Stimulated activated CD4-positive, alpha-beta T cell treated with anti-CD3 and anti-CD28 coated beads, TNF-alpha, amount 100 ng/mL, for 48 hours (primary cell): ENCODE measurements at places on chromosomes 3 and 15.

DNA sequence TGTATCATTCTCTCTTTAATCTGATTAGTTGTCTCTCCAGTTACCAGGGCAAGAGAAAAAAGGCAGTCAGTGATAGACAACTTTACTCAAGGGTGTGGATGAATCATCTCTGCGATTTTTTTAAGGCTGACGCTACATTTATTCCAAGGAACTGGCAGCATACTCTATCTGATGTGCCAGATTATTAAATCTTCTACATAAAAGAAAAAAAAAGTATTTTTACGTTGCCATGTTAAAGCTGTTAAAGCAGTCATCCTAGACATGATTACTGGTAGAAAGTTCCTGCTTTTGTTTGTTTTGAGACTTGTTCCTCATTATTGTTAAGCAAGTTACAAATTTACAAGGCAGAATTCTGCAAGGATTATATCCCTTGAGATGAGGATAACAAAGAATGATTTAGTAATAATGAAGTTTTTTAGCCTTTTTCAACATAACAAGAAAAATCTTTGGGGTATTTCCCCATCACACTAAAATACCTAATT, 121.7 kb downstream of the CBLB start:
- no peak for DNase-seq

- DNase-seq, result no peak
Observed at GRCh38 chr3:26712211-26713026, 89.8 kb downstream of the LRRC3B start.

DNA sequence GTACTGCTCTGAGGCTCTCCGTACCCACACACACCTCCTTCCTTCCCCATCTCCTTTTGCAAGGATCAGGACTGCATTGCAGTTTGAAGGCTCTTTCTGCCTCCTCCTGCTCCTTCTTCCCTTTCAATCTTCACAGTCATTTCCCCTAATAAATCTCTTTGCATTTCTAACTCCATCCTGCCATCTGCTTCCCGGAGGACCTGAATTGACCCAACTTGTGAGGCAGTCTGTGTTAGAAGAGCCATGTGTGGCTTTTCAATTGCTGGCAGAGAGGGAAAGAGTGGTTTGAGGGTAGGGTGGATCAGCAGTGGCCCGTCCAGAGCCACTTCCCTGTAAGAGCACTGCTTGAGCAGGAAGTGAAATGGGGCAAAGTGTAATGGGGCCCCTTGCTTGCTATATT, 35.8 kb downstream of the ANAPC13 start:
- no peak for DNase-seq

DNA sequence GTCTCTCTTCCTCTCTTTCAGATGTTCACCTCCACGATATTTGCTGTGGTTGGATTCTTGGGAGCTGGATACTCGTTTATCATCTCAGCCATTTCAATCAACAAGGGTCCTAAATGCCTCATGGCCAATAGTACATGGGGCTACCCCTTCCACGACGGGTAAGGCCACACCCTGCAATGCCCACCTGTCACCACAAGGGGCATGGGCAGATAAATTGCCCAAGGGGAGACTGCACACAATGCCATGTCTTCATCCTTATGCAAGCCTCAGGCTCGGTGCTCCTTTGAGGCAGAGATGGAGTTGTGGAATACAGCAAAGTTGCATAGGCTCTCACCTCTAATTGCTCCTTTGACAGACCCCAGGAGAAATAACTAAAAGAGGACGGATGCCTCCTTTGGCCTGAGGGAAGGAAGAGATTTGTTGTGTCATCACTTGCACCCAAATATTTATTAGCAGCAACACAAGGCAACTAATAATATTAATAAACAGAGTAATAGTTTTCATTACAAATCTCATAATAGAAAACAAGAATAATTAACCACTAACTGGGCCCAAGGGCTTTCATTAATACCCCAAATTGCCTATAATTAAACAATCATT, 13.2 kb downstream of the TM4SF4 start:
- peak; percentile 43 for DNase-seq

- DNase-seq, result no peak
Observed at GRCh38 chr15:90099868-90100831, 2.1 kb downstream of the IDH2 start.

- no peak for DNase-seq
Observed at GRCh38 chr15:84949043-84949442, 32.6 kb upstream of the PDE8A start.

DNA sequence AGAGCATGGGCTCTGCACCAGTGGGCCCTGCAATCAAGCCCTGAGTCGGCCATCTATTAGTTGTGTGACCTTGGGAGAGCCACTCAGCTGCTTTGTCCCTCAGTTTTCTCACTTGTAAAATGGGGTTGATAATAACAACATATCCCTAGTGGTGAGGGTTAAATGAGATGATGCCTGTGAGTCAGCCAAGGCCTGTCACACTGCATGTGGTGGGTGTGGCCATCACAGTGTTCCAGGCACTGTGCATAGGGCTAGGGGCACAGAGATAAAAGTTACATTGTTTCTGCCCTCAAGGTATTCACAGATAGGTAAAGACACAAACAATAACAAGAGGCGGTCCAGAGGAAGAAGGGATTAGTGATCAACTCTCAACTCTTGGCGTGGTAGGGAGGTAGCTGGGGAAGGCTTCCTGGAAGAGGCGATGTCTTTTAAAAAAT, 19.5 kb downstream of the SMAD6 start:
- no peak for DNase-seq

DNA sequence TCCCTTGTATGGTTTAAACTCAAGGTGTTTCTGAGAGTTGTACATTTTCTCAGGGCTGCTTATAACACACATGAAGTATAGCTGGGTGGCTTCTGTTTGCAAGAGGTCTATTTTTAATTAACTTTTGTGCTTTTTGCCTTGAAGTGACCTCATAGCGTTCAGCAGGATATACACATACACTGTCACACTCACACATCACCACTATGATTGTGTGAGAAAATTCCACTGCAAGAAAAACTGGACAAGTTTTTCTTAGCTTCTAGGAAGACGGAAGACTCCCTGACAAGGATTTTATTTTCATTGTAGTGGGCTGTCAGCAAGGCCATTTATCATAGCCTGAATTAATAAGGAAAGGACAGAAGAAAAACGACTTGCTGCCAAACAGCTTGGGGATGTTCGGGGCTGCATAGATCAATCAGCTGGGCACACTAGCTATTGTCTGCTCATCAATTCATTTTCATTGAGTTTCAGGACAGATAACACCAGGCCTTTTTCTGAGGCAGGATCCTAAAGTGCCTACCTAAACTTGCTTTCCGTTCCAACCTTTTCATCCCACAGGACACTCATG, 192.8 kb upstream of the CRBN start:
- no peak for DNase-seq

DNA sequence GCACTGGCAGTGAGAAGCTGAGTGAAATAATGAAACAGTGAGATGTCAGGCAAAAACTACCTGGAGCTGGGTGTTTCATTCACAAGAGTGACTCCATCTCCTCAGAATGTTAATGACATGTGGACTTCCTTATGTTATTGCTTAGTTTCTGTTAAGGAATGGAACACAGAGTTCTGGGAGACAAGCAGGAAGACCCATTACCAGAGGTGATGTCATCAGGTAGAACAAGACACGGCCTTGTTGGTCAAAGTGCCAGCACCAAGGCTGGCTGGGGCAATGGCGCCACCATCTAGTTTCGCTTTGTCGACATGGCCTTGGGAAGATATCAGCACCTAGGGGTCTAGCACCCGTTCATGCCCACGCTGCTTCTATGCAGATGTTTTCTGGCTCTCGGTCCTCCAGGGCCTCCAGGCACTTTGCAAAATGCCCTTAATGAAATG, 252.2 kb downstream of the FAM43A start:
- DNase-seq, result no peak

GRCh38 chr15:101452572-101452971, 36.9 kb downstream of the PCSK6 start:
- no peak for DNase-seq

GRCh38 chr3:195844671-195845218, 33.0 kb upstream of the MUC4 start:
- DNase-seq, result no peak

GRCh38 chr3:93961026-93961425, 12.7 kb downstream of the PROS1 start:
- no peak for DNase-seq

GRCh38 chr3:196514913-196515621, at the start of gene SMCO1:
Gene SMCO1, minus strand, starts transcription at chr3:196515346. Its CDS starts 137 bp downstream, at chr3:196515209.
- DNase-seq, result no peak

- DNase-seq, result no peak
Observed at GRCh38 chr3:10600296-10600714, 94.9 kb upstream of the ATP2B2 start.

- no peak for DNase-seq
Observed at GRCh38 chr3:28971156-28971555, 309.7 kb upstream of the RBMS3 start.

GRCh38 chr3:141384575-141384974, 16.3 kb downstream of the ZBTB38 start:
- no peak for DNase-seq

- DNase-seq, result no peak
Observed at GRCh38 chr15:98057453-98057852, 97.0 kb downstream of the ARRDC4 start.

- no peak for DNase-seq
Observed at GRCh38 chr15:90930861-90931574, 1.3 kb downstream of the HDDC3 start.

- no peak for DNase-seq
Observed at GRCh38 chr15:56367156-56367555, 1.9 kb downstream of the TEX9 start.

GRCh38 chr15:101537483-101538080, 48.1 kb upstream of the PCSK6 start:
- DNase-seq, result no peak

DNA sequence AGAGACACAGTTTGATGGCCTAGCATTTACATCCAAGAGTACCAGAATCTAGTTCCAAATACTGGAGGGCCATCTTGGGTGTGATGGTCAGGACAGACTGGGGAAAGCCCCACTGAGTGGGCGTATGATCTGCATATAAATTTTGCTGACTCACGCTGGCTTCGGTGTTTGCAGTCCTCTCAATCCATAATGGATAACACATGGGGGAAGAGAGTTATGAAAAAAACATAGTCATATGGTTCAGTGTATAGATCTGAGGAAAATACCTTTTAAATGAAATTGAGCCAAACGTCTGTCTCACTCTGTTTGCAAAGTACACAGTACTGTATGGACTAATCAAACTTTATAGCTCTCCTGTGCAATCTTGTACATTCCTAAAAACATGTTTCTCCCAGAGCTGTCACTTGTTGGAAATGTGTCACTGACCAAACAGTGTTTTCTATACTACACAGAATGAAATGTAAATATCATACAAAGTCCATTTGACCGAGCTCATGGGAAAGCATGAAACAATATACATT, 125.3 kb upstream of the THBS1 start:
- no peak for DNase-seq

DNA sequence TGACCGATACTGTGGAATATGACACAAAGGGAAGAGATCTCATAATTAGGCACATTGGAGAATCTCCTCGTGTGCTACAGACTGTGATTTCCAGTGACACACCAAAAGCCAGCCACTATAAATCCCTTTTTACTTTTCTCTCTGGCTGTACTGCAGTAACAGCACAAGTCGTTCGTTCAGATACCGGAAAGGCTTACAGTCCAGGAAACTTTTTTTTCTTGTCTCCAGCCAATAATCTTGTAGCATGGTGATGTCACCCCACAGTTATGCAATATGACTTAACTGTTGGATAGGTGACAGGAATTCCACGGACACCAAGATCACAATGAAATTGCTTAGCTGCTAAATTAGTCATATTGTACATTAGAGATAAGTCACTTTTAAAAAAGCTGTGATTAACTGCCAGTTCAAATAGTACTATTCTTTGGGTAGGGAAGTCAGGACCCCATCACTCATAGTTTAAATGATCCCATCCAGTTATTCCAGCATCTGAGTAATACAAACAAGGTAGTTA, 36.3 kb upstream of the TSC22D2 start:
- DNase-seq, result no peak

DNA sequence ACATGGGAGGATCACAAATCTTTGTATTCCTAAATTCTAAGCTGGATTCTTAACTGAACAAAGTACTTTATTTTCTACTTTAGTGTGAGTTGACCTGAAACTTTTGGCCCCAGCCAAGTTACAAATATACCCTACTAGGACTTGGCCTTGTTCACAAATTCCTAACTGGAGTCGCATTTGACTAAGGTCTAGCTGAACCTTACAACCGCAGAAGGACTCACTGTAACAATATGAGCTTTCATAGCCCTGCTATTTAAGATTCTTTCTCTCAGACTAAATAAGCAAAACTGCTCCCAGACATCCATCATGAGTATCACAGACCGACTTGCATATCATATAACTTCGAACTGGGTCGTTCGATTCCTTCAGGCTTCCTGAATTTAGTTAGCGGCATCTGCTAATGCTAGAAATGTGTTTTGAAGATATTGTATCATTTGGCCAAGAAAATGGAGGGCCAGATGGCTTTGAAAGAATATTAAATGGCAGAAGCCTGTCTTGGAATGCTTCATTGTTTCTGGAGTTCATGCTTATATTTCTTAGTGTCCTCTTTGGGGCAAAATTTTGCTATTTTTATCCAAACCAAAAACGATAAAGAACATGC, 28.4 kb upstream of the ADAMTS9 start:
- DNase-seq, result no peak

DNA sequence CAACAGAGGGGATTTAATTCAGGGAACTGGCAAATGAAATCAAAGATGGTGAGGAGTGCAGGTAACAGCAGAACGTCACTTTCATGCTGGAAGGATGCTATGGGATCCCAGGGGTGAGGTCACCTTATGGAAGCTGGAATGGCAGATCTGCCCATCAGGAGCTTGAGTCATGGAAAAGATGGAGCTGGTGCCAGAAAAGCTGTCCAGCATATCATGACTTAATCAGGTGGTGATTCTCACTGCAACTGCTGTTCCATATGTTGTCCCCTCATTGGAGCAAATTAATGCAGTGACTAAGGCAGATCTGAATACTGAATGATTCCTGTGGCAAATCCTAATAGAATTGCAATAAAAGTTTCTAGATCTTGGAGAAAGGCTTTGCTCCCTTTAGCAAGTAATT, 38.4 kb downstream of the HHLA2 start:
- DNase-seq, result no peak

GRCh38 chr3:178223876-178224275, 312.4 kb upstream of the KCNMB2 start:
- no peak for DNase-seq

DNA sequence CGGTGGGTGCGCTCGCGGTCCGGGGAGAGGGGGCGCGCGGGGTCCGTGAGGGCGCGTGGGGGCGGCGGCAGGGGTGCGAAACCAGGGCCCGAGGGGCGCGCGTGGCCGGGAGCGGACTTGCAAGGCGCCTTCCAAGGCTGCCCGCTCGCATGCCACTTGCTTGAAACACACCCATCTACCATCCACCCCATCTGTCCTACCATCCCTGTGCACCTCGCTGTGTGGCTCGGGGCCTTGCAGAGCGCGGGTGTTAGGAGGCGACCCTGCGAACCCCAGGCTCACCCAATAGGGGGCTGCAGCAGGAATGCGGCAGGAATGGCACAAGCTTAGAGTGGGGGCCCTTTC, 240 bp downstream of the CFAP100 start:
- no peak for DNase-seq
